OCI-LY7 (cell line): ENCODE measurements at places on chromosomes 2 and 18. TPM values are rescaled to one million over a fixed set of nuclear protein-coding genes. Genes with fewer than 3 reads are reported as not detected.

CNGA3 gene
- total RNA-seq = not detected in 2 replicates

XIRP2 gene
- not detected in 2 replicates for total RNA-seq

CDH19 gene
- not detected in 2 replicates for total RNA-seq

IFIH1 gene
- 12.3 and 13.6 TPM in 2 replicates for total RNA-seq

KRTCAP3 gene
- 6.9 and 8.3 TPM in 2 replicates for total RNA-seq

SH3BP4 gene
- 0.06 TPM in 1 of 2 replicates, not detected in the other for total RNA-seq

ASIC4 gene
- total RNA-seq = 0.74 and 0.96 TPM in 2 replicates

CAB39 gene
- total RNA-seq = 53.4 and 53.8 TPM in 2 replicates

IL36B gene
- total RNA-seq = not detected in 2 replicates

SLC9A4 gene
- total RNA-seq = 0.10 and 0.22 TPM in 2 replicates

OSR1 gene
- not detected in 2 replicates for total RNA-seq

ABCG5 gene
- total RNA-seq = not detected in 2 replicates

CPO gene
- not detected in 2 replicates for total RNA-seq

ONECUT2 gene
- total RNA-seq = not detected in 2 replicates

RAB17 gene
- not detected in 2 replicates for total RNA-seq

SKOR2 gene
- total RNA-seq = not detected in 2 replicates

KCNG3 gene
- 0.08 and 0.17 TPM in 2 replicates for total RNA-seq

DSG1 gene
- not detected in 2 replicates for total RNA-seq

RNPEPL1 gene
- total RNA-seq = 51.8 and 53.5 TPM in 2 replicates

SPC25 gene
- 50.3 and 53.1 TPM in 2 replicates for total RNA-seq

TCF23 gene
- total RNA-seq = 0.25 TPM in 1 of 2 replicates, not detected in the other

SERPINB3 gene
- total RNA-seq = not detected in 2 replicates

LDLRAD4 gene
- total RNA-seq = 26.2 and 31.6 TPM in 2 replicates

CNPPD1 gene
- total RNA-seq = 67.5 and 68.2 TPM in 2 replicates

PDCD1 gene
- total RNA-seq = not detected in 2 replicates

ELOA2 gene
- total RNA-seq = not detected in 2 replicates

XDH gene
- not detected in 2 replicates for total RNA-seq

TMEFF2 gene
- not detected in 2 replicates for total RNA-seq

MC2R gene
- not detected in 2 replicates for total RNA-seq

UGT1A8 gene
- total RNA-seq = not detected in 2 replicates

LTBP1 gene
- total RNA-seq = 72.4 and 82.6 TPM in 2 replicates

ACTG2 gene
- not detected in 2 replicates for total RNA-seq

FBLN7 gene
- 0.25 TPM in 1 of 2 replicates, not detected in the other for total RNA-seq

ATG9A gene
- 23.4 and 27.3 TPM in 2 replicates for total RNA-seq

DPP4 gene
- not detected in 2 replicates for total RNA-seq

RAD51AP2 gene
- total RNA-seq = 0.09 TPM in 1 of 2 replicates, not detected in the other

HOXD13 gene
- total RNA-seq = not detected in 2 replicates

CYRIA gene
- total RNA-seq = 11.7 and 13.4 TPM in 2 replicates

COLEC12 gene
- not detected in 2 replicates for total RNA-seq

CD8A gene
- not detected in 2 replicates for total RNA-seq

UGT1A10 gene
- not detected in 2 replicates for total RNA-seq

SOWAHC gene
- total RNA-seq = not detected in 2 replicates

ESPNL gene
- total RNA-seq = 3.4 and 5.0 TPM in 2 replicates

TXNDC2 gene
- not detected in 2 replicates for total RNA-seq

TUBA4B gene
- 0.28 TPM in 1 of 2 replicates, not detected in the other for total RNA-seq

ALK gene
- total RNA-seq = not detected in 2 replicates
